NCI-H1092 (cell line): ENCODE measurements at places on chromosomes 1 and 21.

DNA sequence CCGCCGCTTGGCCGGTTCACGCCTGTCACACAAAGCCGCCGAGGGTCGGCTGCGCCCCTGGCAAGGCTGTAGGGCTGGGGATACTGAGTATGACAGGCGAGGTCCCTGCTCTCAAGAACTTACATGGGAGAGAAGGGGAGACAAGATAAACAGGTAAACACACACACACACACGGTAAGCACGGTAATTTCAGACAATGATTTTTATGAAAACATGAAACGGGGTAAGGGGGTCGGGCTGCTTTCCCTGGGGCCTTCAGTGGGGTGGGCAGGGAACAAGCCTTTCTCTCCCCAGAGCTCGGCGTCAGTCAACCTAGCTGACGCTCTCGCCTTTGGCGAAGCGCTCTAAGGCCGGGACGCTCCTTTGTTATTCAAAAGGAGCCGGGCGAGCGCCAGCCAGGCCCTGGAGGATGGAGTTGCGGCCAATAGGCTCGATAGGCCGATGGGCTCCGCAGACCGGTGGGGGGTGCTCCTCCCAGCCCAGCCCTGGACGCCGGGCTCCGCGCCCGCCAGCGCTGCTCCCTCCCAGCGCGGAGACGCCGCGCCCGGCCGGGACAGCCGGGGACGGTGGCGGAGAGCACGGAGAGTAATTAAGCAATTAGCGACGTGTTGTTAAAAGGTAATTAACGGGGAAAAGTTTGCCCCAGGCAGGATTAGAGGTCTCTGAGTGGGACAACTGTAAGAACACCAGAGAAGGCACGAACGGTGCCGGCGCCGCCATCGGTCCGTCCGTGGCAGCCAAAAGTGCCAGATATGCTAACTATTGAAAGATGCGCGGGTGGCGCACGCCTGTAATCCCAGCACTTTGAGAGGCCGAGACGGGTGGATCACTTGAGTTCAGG is 950 bp upstream of the INKA2 start:
- peak; percentile 50 for DNase-seq

DNA sequence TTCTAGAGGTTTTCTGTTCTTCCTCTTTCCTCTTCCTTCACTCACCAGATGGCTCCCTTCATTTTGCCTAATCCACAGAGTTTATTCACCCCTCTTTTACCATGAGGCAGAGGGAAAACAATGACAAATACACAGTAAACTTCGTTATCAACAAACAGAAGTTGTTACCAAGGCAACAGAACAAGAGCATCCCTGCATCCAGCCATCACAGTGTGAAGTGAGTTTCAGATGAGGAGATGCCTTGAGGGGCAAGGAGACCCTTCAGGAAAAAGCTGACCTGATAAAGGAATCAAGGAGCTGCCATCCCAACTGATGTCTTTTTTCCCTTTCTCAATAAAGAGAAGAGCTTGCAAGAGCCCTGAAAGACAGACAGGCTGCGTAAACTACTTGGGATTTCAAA is 195.3 kb downstream of the BRINP2 start:
- DNase-seq = no peak

GRCh38 chr1:246959944-246960693 is 28.4 kb upstream of the AHCTF1 start:
- no peak for DNase-seq

DNA sequence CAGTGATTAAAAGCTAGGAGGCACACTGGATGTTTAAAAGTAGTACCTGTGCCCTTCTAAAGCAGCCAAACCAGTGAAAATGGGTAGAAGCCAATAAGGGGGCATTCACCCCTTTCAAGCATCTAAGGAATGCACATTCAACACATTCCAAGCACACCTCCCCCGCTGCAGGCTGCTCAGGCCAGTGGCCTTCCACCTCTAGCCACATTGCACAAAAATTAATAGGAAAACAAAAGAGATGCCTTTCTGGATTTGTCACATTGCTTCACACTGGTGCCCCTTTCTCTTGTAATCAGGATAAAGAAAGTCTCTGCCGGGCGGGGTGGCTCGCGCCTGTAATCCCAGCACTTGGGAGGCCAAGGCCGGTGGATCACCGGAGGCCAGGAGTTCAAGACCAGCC is 834.0 kb downstream of the USP25 start:
- DNase-seq = no peak

DNA sequence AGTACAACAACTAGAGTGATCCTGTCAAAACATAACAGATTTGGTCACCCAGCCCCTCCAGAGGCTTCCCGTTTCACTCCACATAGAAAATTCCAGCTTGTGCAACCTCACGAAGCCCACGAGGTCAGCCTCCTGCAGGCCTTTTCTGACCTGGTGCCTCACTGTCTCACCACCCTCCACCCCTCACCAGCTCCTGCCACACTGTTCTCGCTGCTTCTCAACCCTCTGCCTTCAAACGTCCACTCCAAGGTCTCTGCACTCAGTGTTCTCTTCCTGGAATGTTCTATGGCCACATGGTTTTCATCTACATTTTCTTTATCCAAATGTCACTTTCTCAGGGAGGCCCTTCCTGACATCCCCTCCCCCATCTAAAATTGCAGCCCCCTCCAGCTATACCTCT is 178.9 kb downstream of the DHRS3 start:
- no peak for DNase-seq

DNA sequence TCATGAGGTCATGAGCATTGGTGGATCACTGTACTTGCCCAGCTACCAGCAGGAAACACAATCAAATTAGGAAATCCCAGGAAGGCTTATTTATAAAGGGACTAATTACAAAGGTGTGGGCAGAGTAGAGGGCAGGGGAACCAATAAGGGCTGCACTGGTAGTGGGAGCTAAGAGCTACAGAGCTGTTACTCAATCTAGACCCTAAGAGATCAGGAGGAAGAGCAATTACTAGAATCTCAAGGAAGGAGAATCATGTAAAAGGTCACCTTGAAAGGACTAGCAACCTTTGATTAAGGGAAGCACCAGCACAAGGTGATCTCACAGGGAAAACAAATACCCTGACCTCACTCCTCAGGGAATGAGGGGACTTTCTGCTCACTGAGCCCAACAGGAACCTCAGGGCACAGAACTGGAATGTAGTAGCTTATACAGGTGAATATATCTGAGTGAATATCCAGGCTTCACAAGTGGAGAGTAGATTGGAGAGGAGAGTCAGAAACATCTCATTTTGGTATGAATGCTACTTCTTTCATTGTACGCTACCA is 66.8 kb downstream of the SAMSN1 start:
- no peak for DNase-seq

- DNase-seq = peak; percentile 84
Observed at GRCh38 chr1:155080312-155081228, 1.9 kb downstream of the EFNA3 start.

DNA sequence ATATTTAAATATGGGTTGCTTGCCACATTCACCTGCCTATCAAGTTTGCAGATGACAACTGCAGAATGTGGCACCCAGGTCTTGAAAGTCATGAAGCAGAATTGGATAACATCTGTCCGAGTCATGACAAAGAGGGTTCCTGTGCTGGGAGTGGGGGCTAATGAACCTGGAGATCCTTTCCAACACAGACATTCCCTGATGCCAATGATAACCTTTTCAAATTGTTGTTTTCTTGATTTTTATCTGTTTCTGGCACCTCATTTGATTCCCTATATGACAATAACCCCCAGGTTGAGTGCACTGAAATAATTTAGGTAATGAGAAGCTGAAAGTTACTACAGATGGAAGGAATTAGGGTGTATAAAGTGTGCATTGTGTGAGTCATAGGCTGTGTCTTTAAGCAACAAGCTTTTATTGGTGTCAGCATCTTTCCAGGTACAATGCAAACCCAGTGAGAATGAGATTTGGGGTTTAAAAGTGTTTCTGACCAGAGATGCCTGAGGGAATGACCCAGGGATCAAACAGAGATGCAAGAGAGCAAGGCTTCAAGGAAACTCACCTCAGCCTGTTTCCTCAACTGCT is 32.0 kb upstream of the IL10 start:
- DNase-seq = no peak
